ENCODE measurements at places on chromosomes 1 and 21. TPM values are rescaled to one million over a fixed set of nuclear protein-coding genes. Genes with fewer than 3 reads are reported as not detected.

DNA sequence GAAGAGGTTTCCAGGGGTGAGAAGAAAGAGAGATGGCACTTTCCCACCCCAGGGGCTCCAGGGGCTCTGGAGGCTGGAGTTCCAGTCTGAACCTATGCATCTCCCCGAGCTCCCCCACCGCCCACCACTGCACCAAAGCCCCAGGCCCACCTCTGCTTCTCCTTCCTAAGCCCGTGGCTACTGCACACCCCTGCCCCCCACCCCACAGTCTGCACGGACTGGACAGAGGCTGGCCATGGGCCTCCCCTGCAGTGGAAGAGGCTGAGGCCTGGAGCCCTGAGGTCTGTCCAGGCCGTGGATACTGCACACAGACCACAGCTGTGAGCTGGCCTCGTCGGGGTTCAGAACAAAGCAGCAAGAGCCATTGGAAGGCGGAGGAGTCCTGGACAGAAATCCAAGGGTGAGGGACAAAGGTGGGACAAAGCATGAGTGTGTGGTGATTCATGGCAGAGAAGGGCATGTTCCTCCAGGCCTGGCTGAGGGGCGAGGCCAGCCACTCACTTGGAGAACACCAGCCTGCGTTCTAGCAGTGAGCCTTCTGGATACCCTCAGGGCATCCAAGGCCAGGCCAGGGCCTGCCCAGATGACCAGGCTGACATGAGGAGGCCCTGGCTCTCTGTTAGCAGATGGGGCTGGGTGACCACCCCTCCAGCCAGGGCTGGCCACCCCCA, 244.8 kb upstream of the VAMP3 start:
- DNase-seq = no peak
- no peaks in the 10 kb centered on the region for H3K36me3 ChIP-seq
- H3K4me3 ChIP-seq = no peak overlapping the region
- H3K27ac ChIP-seq = no peak overlapping the region
- H3K4me1 ChIP-seq = no peaks in the 10 kb centered on the region
- H3K27me3 ChIP-seq = peaks cover 4% of the 10 kb centered on the region

DNA sequence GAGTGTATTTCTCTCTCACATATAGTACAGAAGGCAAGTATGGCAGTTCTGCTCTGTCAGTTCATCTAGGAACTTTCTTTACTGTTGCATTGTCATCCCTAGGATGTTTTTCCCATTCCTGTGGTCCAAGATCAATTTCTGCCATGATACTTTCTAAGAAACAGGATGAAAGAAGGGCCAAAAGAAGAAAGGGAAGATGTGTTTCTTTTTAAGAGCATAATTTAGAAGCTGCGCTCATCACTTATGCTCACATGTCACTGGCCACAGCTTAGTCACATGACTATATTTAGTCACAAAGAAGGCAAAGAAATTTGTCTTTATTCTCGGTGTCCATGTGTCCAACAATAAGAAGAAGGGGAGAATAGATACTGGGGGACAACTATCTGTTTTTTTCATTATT, 7.0 kb upstream of the MAST2 start:
- H3K36me3 ChIP-seq = no peaks in the 10 kb centered on the region
- H3K4me1 ChIP-seq = no peaks in the 10 kb centered on the region
- no peak overlapping the region for H3K27ac ChIP-seq
- DNase-seq = no peak

GRCh38 chr1:213600879-213601278, 386.9 kb upstream of the PROX1 start:
- no peaks in the 10 kb centered on the region for H3K27me3 ChIP-seq
- H3K27ac ChIP-seq = no peak overlapping the region
- H3K4me1 ChIP-seq = no peaks in the 10 kb centered on the region

- H3K36me3 ChIP-seq = no peaks in the 10 kb centered on the region
- no peak overlapping the region for H3K4me3 ChIP-seq
- DNase-seq = no peak
- H3K4me1 ChIP-seq = no peaks in the 10 kb centered on the region
These were observed 105.9 kb downstream of the GPATCH2 start for GRCh38 chr1:217524787-217525520.

GCSAML gene
- not detected for total RNA-seq
